ENCODE measurements at places on chromosomes 5 and 9. TPM values are rescaled to one million over a fixed set of nuclear protein-coding genes. Genes with fewer than 3 reads are reported as not detected.

PLAC8L1 gene
- 0.78 TPM for total RNA-seq

SURF4 gene
- total RNA-seq: 107 TPM

TTC23L gene
- 3.3 TPM for total RNA-seq

IFNA21 gene
- not detected for total RNA-seq

FAT2 gene
- 0.52 TPM for total RNA-seq

ACTBL2 gene
- not detected for total RNA-seq

PSAT1 gene
- total RNA-seq: 7.1 TPM

IFNA17 gene
- total RNA-seq: not detected

SEMA5A gene
- total RNA-seq: 4.3 TPM

- DNase-seq: no peak
Measured at GRCh38 chr9:86994231-86994630, 46.9 kb upstream of the GAS1 start.

DNA sequence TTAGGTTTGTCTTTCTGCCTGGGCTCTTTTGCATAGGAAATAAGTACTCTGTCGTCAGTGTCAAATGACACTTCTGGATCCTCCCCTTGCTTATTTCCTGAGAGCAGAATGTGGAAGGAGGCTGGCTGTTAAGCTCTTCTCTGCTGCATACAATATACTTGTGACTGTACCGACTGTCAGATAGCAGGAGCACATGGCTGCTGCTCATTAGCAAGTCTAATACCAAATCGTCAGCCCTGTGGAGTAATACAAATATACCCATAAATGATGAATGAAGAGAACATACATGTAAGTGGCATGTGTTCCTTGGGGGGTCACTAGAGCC is at the start of gene GPR151:
Gene GPR151, minus strand, starts transcription at position 40 of the 325 bp plus-strand sequence. CDS start 77 bp downstream, outside the sequence.
- no peak for DNase-seq

- DNase-seq: no peak
Measured at GRCh38 chr5:171436804-171437285, 17.4 kb downstream of the FGF18 start.

DNA sequence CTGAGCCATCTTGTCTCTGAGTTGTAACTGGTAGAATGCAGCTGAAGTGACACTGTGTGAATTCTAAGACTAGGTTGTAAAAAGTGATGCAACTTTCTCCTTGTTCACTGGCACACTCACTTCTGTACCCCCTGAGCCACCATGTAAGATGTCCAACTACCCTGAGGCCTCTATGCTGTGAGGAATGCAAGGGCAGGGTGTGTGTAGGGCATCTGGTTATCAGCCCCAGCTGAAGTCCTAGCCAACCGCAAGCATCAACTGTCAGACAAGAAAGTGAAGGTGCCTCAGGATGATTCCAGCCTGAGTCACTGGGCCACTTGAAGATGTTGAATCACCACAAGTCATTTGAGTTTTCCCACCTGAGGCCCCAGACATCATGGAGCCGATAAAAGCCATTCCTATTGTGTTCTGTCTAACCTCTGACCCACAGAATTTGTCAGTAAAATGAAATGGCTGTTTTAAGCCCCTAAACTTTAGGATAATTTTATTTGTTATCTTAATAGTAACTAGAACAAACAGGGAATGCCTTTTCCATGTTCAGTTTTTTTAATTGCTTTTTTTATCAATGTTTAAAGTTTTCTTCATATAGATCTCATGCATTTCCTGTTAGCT is 18.7 kb upstream of the RHOBTB3 start:
- DNase-seq: no peak

- no peak for DNase-seq
Measured at GRCh38 chr9:94720846-94721549, 5.5 kb upstream of the AOPEP start.

DNA sequence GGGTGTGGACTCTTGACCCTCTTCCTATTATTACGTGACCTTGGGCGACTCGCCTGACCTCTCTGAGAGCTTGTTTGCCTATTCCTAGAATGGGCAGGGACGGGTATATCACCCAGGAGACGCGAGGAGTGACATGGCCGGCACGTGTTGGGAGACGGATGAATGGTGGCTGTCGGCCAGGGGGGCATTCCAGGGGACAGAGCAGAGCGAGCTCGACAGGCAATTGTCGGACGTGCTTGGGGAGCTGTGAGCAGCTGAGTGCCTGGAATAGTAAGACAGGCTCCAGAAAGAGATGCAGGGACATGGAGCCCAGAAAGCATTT is 29.3 kb upstream of the UNC5A start:
- DNase-seq: no peak

DNA sequence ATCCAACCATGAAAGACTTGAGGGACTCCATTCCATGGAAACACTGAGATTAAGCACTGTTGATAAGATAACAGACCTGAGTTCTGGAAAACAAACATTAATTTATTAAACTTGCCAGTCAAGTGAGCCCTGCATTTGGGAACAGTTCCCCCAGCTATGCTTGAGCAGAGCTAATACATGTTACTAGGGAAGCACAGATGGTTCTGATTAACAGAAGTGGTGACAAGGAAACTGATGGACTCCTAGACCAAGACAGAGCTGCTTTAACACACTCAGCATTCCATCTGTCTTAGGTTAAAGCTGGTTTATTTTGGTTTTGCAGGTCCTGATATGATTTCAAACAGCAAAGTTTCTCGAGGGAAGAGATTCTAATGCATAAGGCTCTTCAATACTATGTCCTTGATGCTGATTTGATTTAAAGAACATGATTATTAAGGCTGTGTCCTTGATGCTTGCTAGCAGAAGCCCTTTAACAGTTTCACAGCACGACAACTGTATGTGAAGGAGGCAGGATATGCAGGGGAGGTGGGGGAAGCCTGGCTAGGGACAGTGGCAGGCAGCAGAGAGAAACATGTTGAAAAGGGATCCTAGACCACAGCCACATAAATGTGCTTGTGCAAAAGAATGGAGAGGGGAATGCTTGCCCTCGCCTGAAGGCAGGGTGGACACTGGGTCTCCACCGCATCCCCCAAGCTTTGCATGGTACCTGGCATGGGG is 66.2 kb downstream of the ACTBL2 start:
- DNase-seq: no peak

DNA sequence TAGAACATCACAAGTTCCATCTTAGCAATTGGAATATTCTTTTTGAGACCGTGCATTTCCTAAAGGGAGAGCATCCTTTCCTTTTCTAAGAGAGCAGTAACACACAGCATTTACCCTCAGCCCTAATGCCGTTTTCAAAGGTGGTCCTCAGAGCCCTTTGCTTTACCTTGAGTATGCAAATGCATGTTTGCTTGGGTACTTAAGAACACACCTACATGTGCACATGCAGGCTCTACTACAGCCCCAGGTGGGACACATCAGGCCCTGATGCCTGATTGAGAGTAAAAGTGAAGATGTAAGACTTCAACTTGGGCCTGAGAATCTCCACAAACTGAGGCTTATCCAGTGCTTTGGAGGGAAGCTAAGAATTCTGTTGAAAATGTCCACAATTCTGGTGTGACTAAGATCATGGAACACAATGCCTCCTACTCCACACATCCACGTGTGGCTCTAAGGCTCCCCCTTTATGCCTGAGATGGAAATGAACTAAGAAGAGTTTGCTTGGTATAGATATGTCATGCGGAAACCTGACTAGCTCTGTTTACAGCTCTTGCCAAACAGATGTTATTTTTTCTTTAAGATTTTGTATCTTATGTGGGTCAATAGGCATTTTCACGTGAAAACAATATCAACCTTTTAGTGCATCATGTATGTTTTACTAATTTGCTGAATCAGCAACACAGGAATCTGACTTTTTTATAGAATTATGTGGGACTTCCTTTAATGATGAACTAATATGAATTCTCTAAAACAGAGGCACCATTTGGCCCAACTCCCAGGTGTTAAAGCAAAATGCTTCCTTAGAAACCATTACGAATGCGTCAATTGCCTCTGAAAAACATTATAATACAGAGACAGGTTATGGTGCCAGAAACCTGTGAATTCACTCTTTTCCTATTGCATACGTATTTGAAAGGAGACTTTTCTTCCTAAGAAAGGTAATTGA is 48.9 kb upstream of the SLC2A8 start:
- DNase-seq: no peak

- no peak for DNase-seq
Measured at GRCh38 chr5:94028001-94028400, 286.6 kb upstream of the POU5F2 start.

- DNase-seq: no peak
Measured at GRCh38 chr9:87795178-87795577, 69.3 kb downstream of the CTSL start.

DNA sequence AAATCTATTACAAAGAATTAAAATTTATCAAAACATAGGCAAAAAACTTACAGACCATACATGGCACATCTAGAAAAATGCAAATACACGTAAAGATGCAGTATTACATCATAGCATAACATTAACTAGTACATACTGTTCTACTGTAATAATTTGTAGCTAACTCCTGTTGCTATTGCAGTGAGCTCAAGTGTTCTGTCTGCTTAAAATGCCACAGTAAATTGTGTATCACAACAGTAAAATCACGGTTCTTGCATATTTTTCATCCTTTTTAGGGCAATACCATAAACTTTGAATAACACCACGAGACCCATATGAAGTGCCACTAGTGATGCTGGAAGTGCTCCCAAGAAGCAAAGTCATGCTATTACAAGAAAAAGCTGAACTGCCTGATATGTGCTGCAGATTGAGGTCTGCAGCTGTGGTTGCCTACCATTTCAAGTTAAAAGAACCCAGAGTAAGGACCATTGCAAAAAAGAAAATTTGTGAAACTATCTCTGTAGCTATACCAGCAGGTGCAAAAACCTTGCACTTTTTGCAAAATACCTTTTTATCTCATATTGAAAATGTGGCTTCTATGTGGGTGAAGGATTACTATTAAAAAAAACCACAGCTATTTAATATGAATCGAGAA is 14.2 kb downstream of the HOMER1 start:
- DNase-seq: no peak

DNA sequence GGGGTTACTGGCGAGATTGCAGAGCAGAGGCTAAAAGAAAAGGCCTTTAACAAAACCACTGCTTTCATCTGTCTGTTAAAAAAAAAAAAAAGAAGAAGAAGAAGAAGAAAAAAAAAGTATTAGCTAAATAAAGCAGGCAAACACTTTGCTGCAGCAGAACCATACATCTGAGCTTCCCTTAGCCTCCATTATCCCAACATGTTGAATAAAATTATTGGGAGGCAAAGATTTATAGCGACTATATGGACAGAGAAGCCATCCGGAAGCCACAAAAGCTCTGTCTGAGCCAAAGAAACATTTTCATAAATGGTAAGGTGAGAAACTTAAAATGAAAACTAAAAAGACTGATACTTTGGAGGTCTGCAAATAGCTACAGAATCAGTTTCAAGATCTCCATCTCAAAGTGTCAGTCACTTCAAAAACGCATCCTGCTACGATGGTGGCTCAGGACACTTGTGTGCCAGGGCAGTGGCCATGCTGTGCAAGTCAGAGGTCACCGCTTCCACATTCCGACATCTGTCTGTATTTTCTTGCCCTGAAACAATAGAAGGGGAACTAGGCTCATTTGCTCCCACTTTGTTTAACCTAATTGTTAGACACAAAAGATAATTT is 9.6 kb downstream of the EFNA5 start:
- no peak for DNase-seq

DNA sequence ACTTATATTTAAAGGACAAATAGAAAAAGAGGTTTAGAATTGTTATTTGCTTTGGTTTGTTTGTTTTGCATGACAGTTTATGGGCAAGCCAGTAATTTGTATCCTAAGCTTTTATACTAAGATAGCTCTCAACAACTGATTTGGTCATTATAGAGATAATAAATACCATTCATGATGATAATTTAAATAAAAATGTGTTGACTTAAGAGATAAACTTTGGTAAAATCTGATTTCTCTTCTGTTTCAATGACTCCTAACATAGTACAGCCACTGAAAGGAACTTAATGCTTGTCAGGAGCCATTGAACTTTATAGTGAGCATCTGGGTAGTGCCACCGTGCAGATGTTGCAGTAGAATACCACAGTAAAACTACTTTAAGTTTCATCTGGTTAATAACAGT is 160.7 kb upstream of the ACOT12 start:
- DNase-seq: no peak

- no peak for DNase-seq
Measured at GRCh38 chr5:175335691-175336090, 108.3 kb downstream of the DRD1 start.

- no peak for DNase-seq
Measured at GRCh38 chr9:94888775-94889174, 162.3 kb downstream of the AOPEP start.

- no peak for DNase-seq
Measured at GRCh38 chr9:6996061-6996854, 238.5 kb downstream of the KDM4C start.
